Activated CD8-positive, alpha-beta memory T cell treated with anti-CD3 and anti-CD28 coated beads for 4 hours (primary cell): ENCODE measurements at places on chromosomes 6 and 20.

DNA sequence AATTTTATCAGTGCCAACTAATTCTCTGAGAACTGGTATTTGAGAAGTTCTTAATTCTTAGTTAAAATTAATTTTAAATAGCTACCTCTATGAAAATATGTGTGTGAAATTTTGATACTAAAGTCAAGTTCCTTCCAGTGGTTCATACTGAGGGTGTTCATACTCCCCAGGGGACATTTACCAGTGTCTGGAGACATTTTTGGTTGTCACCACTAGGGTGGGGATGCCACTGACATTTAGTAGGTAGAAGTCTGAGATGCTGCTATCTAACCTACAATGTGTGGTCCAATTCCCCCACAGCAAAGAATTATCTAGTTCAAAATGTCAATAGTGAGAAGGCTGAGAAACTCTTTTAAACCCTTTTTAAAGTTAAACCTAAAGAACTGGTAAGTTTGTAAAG is 463.8 kb downstream of the ADGRB3 start:
- DNase-seq, result no peak

GRCh38 chr6:135250234-135250633 is 69.1 kb downstream of the MYB start:
- no peak for DNase-seq

- no peak for DNase-seq
Observed at GRCh38 chr6:3229566-3230178, 2.2 kb upstream of the TUBB2B start.

GRCh38 chr6:160477901-160478300 is 129.7 kb downstream of the SLC22A3 start:
- no peak for DNase-seq

GRCh38 chr6:112013051-112013450 is 40.9 kb upstream of the CCN6 start:
- no peak for DNase-seq

- no peak for DNase-seq
Observed at GRCh38 chr20:53845980-53846379, 224.4 kb downstream of the BCAS1 start.

DNA sequence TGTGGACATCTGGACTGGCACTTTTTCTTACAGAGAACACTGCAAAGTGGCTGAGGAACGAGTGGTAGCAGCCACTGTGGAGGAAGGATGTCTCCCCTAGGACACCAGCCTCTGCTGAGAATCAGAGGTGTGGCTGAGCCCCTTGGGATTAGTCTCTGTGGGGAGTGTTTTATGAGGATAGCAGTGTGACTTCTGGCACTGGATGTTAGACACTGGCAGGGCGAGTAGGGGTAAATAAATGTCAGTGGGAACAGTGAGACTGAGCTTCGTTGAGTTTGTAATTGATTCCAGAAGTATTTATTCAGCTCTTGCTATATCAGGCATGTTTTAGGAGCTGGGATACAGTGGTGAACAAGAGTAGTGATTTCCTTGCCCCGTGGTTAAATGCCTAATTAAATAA is 124.0 kb downstream of the JARID2 start:
- DNase-seq, result no peak

- DNase-seq, result no peak
Observed at GRCh38 chr20:15831201-15831600, 742.0 kb downstream of the KIF16B start.

- no peak for DNase-seq
Observed at GRCh38 chr6:71124340-71124739, 164.3 kb upstream of the OGFRL1 start.

- no peak for DNase-seq
Observed at GRCh38 chr20:31602779-31603441, 2.2 kb upstream of the ID1 start.

DNA sequence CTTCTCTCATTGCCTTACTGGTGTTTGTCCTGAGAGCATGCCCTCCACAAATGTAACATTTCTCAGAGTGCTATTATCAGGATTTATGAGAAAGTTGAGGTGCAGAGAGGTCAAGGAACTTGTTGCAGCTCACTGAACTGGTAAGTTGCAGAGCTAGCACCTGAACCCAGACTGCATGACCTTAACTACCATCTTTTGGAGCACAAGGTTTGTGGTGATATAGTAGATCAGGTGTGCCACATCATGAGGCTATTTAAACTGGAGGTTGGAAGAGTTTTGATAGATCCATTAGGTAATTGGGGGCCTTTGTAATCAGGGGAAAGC is 112.0 kb upstream of the CITED2 start:
- no peak for DNase-seq

GRCh38 chr6:138498629-138499302 is 528 bp downstream of the NHSL1 start:
- DNase-seq, result no peak

DNA sequence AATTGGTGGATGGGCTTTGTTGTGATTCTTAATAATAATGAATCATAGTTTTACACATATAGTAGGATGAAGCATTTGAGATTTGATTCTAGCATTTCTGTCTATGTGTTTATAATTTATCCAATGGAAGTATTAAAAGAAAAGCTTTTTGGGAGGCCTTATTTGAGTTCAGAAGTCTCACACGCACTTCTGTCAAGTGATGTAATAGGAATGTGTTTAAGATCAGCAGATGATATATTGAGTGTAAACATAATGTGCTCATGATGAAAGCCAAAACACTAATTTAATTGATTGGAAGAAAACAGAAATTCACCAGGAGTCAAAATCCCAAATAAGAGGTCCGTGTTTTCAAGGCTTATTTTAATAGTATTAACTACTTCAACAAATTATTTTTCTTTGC is 435.6 kb upstream of the HSF2 start:
- DNase-seq, result no peak

DNA sequence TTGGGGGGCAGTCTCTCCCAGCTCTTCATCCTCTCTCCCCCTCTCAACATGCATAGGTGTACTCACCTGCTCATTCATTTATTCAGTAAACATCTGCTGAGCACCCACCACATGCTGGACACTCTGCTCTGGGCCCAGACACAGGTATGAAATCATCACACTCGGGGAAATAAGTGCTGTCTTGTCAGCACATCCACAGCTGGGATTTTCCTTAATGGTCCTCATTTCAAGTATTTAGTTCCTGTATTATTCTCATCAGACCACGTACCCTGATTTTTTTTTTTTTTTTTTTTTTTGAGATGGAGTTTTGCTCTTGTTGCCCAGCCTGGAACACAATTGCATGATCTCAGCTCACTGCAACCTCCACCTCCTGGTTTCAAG is 19.4 kb downstream of the RAB5IF start:
- no peak for DNase-seq

- peak; percentile 69 for DNase-seq
Observed at GRCh38 chr20:38873050-38873581, 53.1 kb upstream of the FAM83D start.

DNA sequence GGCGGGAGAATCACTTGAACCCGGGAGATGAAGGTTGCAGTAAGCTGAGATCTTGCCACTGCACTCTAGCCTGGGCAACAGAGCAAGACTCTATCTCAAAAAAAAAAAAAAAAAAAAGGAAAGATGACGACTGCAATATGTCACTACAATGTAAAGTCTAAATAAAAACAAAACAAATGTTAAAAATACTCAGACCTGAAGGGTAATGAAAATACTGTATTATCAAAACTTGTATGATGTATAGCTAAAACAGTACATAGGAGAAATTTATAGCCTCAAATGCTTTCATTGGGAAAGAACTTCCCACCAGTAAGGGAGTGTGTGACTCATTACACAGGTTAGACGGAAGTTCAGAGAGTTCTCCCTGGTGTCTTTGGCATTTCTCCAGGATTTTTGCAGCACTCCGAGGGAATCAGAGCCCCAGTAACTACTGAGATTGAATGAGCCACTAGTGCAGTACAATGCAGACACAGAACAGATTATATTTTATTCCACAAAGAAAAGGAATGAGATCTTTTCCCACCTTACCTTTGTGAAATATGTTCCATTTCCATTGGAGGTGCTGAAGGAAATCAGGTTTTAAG is 12.5 kb upstream of the RALGAPB start:
- DNase-seq, result no peak

DNA sequence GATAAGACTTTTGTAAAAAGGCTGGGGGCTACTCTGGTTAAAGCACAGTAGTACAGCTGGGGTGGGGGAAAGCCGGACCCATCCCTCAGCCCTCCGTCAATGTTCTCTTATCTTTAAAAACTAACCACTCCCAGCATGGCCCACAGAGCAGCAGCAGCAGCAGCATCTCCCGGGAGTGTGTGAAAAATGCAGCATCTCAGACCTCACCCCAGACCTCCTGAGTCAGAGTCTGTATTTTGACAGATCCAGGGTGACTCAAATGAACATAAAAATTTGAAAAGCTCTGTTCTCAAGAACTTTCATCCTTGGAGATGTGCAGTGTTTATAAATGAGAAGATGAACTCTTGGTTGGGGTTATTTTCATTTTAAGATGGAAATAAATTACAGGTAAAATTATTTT is 277.7 kb upstream of the ECI2 start:
- no peak for DNase-seq

GRCh38 chr6:136816656-136817055 is 5.7 kb upstream of the PEX7 start:
- no peak for DNase-seq

DNA sequence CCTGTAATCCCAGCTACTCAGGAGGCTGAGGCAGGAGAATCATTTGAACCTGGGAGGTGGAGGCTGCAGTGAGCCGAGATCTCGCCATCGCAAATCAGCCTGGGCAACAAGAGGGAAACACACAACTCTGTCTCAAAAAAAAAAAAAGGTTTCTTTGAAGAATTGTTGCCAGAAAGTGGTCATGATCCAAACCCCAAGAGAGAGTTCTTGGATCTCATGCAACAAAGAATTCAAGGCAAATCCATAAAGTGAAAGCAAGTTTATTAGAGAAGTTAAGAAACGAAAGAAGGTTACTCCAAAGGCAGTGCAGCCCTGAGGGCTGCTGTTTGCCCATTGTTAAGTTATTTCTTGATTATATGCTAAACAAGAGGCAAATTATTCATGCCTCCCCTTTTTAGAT is 14.5 kb upstream of the KIFC1 start:
- DNase-seq, result no peak

GRCh38 chr6:161407581-161407980 is 133.7 kb upstream of the AGPAT4 start:
- DNase-seq, result no peak

DNA sequence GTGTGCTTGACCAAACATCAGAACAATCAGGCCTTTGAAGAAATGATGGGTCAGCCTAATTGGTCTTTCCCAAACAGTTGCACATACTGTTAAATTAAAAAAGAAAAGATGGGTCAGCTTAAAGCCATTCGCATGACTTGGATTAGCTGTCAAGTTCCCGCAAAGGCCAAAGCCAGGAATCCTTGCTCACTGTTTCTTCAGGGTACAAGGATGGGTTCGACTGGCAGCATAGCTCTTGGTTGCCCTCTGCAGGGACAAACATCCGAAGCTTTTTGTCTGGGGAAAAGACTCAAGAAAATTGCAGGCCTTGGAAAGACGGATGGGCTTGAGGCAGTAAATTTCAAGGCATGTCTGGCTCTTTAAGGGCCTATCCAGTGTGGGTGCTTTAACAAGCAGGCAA is 168.0 kb downstream of the HDGFL1 start:
- no peak for DNase-seq

GRCh38 chr6:152135755-152136448 is 328.4 kb downstream of the ESR1 start:
- no peak for DNase-seq

- no peak for DNase-seq
Observed at GRCh38 chr6:16493112-16493511, 254.7 kb downstream of the GMPR start.

DNA sequence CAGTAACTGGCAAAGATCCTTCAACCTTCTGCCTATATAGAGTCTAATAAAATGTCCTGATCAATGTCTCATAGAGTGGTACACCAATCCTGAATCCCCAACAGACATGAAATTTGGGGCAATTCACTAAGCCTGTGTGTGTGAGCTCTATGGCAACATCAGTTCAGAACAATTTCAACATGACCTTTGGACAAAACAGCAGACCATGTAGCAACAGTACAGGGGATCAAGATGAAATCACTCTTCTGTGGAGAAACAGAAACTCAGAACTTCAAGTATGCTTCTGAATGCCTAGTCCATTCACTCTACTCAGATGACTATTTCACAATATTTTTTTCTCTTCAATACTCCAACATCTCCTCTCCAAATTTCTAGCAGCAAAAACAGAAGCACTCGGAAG is 49.1 kb upstream of the OPRM1 start:
- no peak for DNase-seq

DNA sequence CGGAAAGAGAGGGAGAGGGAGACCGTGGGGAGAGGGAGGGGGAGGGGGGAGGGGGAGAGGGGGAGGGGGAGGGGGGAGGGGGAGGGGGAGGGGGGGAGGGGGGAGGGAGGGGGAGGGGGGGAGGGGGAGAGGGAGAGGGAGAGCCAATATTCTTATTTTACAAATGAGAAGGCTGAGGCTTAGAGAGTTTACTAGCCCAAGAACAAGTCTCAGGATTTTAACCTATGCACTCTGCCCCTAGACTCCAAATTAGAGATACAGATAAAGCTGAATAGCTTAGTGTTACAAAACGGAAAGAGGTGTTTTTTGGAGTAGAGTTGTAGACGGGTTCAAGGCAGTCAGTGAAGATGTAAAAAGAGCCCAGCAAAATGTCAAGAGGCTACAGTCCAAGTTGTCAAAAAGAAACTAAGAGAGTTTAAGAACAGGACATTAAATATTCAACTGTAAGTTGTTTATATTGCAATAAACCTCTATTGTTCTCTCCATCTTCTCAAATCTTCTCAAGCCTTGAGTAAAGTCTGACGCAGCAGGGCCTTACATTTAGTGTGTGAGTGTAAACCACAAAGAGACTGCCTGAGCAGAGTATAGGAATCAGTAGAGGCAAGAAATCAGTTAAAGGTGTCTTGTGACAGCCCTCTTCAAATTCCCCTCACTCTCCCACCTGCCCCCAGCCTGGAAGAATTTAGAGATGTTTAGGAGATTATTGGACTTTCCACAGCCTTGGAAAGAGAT is 34.9 kb upstream of the AKIRIN2 start:
- no peak for DNase-seq

- DNase-seq, result no peak
Observed at GRCh38 chr6:132003516-132004178, 52.5 kb upstream of the CCN2 start.

DNA sequence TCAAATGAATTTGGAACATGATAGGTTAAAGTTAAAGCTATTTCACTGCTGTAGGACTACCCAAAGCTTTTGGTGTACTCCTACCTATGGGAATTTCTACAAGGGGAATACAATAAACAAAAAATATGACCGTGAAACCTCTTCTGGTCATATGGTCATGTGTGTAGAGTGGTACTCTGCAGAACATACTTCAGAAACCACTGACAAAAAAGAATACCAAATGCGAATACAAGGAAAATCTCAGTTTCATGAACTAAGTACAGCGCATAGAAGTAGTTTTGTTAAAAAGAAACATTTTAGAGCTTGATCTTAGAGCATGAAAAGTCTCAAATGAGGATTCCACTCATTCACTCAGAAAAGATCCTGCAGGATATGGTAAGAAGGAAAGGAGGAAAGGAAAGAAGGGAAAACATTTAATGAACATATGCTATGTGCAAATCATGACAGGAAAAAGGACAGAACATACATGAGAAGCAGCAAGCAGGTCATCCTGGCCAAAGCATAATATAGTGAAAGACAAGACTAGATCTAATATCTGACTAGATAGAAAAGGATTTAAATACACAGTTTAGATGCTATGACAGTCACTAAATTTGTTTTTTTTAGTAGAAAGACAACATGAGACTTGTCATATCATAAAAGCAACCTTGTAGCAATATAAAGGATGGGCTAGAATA is 36.5 kb downstream of the SNX14 start:
- no peak for DNase-seq
